Activated CD4-positive, alpha-beta memory T cell treated with anti-CD3 and anti-CD28 coated beads for 36 hours (primary cell): ENCODE measurements at places on chromosomes 3 and 15. TPM values are rescaled to one million over a fixed set of nuclear protein-coding genes. Genes with fewer than 3 reads are reported as not detected.

GRCh38 chr3:126135071-126135405, 45.3 kb downstream of the ALDH1L1 start:
- H3K27ac ChIP-seq: no peak overlapping the region
- H3K4me1 ChIP-seq: no peaks in the 10 kb centered on the region
- no peaks in the 10 kb centered on the region for H3K36me3 ChIP-seq
- H3K4me3 ChIP-seq: no peak overlapping the region

DNA sequence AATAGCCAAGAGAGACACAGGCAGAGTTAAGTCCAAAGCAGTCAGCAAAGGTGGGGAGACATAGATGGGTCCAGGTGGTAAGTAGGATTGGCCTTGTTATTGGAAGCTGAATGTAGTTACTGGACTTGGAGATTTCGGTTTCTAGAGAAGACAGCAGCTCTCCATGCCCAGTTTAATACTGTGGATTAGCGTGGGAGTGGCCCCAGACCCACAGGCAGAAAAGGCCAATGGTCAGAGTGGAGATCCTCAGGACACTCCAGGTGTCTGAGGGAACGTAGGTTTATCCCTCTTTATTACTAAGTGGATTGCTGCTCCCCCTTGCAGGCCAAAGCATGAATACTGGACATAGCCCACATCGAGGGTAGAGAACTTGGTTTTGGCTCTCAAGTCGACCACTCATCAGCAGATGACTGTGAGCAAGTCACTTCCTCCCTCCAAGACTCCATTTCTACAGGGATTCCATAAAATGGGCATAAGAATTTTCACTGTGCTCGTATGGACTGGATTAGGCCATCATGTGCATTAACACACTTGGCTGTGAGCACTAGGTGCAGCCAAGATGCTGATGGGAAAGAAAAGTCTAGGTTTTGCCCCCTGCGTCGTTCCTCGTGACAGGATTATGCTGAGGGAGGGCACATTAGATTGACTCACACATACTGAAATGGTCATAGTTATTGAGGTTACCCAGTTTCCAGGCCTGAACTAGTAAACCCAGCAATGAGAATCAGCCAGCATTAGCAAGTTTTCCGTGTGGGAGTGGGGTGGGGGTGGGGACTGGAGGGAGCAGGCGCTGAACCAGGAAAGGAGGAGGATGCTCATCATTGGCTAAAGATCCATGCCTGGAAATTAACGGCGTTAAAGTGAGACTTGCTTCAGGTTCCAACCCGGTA, 225.2 kb upstream of the TPRG1 start:
- peaks cover 27% of the 10 kb centered on the region for H3K4me1 ChIP-seq
- no peaks in the 10 kb centered on the region for H3K36me3 ChIP-seq
- no peak for DNase-seq
- H3K27ac ChIP-seq: no peak overlapping the region

- peaks cover 6% of the 10 kb centered on the region for H3K36me3 ChIP-seq
- H3K4me3 ChIP-seq: no peak overlapping the region
- no peaks in the 10 kb centered on the region for H3K4me1 ChIP-seq
- H3K27ac ChIP-seq: no peak overlapping the region
- H3K27me3 ChIP-seq: no peaks in the 10 kb centered on the region
- no peak for DNase-seq
These were observed 21.4 kb downstream of the CCDC191 start for GRCh38 chr3:114034787-114035545.

The TIGIT gene
- total RNA-seq: 63.8 TPM

The CCR2 gene
- total RNA-seq: 2.2 TPM

The MCTP2 gene
- total RNA-seq: 41.7 TPM

The SLC28A2 gene
- not detected for total RNA-seq
